ENCODE measurements at places on chromosomes 5 and 9.

DNA sequence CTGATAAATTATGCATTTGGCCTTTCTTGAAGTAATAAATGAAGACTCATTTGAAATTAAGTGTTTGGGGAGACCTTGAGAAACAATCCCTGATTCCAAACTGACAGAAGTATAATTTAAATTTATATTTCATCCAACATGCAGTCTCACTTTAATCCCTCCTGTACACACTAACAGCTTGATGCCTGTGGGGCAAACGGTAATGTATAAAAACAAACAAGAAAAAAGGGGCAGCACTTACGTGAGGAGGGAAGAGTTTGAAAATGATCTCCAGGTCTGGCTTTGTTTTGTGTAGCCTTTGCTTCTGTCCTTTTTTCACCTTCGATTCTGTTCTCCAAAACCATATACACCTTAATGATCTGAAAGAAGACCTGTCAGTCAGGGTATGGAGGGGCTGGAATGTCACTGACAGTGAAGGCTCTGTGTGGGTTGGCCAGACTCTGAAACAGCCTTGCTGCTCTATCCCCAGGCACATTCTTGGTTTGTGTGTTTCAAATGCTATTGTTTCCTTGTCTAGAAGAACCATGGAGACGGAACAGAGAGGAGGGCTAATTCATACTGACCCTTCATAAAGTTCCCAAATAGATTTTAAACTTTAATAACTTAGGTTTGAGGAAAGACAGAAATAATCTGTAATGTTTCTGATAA is 338.2 kb upstream of the WWC1 start:
- no peak for DNase-seq

GRCh38 chr5:179326122-179326927 is 18.9 kb downstream of the ADAMTS2 start:
- DNase-seq: no peak

GRCh38 chr5:117457656-117458055 is 883.0 kb upstream of the SEMA6A start:
- no peak for DNase-seq

DNA sequence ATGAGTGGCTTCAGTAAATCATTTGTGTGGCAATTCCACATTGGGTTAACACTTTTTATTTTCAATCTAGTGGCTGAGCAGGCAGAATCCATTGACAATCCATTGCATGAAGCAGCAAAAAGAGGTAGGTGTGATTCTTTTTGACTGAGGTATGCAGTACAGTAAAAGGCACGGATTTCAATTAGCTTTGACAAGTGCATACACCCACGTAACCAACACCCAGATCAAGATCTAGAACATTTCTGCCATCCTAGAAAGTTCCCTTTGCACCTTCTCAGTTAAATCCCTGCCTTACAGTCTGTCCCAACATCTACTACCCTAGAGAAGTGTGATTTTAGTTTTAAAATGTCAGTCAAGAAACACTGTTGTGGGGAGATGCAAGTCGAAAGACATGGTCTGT is 43.4 kb downstream of the OSTF1 start:
- no peak for DNase-seq

DNA sequence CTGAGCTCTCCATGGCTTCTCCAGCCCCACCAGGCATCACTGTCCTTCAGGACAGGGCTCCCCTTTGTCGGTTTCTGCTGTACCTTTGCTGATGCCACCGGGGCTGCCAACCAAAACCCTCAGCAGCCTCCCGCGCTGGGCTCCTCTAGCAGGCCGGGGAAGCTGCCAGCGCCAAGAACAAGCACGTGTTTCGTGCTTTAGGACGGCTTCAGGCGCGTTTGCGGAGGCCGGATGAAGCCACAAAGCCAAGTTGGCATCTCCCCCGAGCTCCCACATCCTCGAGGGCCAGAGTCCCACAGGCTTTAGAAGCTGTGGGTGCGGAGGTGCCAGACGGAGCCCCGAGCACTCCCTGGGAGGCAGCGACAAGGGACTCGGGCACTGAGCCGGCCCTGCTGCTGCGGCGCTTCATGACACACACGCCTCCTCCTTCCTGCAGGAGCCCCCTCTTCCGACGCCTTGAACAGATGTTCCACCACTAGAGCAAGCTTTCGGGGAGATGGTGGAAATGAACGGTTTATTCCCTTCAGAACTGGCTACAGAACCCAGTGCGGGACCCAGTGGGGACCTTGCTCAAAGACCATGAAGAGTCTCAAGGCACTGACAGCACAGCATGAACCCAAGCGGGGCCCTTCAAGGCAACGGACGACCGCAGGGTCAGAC is 36.7 kb downstream of the SARDH start:
- peak; percentile 50 for DNase-seq

DNA sequence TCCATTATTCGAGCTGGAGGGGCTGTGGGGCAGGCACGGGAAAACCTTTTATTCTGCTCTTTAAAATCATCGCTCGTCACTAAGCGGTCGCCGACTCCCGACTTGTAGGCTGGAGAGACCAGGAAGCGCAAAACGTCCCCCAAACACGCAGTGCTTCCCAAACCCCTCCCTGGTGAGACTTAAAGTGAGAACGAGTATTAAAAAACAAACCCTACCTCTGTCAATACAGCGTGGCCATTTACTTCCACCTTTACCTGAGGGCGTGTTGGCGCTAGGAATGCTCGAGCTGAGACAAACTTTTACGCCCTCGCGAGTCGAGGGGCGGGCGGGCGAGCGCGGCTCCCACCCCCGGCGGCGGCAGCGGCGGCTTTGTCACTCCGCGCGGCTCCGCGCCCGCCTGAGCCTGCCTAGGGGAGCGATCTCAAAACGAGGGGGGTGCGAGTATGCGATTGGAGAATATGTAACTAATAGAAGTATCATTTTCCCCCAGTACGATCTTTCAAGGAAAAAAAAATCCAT is at the start of gene NR2F1-AS1:
Gene NR2F1-AS1 (minus strand): TSS at position 293 of the 519 bp plus-strand sequence.
- no peak for DNase-seq

DNA sequence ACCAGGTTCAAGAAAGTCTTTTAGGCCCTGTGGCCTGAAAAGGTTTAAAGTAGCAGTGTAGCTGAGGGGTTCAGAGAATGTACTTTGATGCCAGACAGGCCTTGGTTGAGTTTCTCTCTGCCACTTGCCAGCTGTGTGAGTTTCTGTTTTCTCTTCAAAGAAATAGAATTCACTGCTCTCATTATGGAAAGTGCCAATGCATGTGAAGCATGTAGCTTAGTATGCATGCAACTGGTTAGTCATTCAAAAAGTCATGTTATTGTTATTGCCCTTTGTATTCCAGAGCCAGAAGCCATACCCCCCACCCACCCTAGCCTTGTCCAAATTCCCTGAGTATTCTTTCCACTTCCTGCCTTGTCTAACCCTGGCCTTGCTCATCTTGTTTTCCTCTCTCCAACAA is 101.7 kb downstream of the ADRB2 start:
- no peak for DNase-seq

DNA sequence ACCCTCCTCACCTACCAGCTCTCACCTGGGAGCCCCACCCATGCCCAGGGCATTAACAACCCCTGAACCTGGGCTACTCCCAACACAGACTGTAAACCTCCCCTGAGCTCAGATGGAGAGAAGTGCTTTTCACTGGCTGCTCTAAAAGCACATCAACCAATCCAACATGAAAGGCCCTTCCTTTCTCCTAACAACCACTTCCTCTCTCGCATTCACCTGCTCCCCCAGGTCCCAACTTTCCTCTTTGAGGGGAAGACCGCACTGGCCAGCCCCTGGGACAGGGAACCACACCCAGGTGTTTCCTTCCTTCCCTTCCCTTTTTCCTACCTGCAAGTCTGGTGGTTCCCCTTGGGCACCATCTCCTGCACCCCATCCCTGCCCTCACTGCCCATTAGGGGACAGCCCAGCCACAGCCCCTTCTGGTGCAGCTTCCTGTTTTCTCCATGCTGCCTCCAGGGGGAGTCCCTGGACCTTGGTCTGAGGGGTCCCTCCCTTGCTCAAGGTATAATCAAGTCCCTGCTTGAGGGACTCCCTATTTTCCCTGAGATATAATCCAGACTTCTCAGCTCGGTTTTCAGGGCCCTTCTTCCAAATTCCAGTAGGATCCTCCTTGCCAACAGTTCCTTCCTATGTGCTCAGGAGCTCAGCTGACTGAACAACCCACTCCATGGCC is 30.5 kb upstream of the DAB2IP start:
- no peak for DNase-seq

DNA sequence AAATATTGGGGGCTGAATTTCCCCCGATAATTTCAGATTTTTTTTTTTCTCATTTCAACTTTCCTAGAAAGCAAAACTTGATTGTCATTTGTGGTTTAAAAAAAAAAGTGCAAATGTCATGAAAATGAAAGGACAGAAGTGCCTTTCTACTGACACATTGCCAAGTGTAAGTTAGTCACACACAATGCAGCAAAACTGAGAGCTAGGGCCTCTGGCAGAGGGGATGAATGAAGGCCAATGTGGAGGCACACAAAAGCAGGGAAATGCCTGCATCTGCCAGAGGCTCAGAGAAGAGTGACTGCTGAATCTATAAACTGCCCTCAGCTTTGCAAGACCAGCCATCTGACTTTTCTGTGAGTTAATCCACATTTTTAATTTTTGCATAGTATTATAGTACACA is 6.8 kb upstream of the IFNA5 start:
- DNase-seq: no peak

- DNase-seq: peak; percentile 15
These were observed 428 bp downstream of the EFNA5 start for GRCh38 chr5:107670087-107670931.

- no peak for DNase-seq
These were observed 74.8 kb upstream of the UBTD2 start for GRCh38 chr5:172358345-172358744.

Data from B cell (primary cell).